Fibroblast of the conjunctiva (primary cell): ENCODE measurements at places on chromosomes 7 and 10.

DNA sequence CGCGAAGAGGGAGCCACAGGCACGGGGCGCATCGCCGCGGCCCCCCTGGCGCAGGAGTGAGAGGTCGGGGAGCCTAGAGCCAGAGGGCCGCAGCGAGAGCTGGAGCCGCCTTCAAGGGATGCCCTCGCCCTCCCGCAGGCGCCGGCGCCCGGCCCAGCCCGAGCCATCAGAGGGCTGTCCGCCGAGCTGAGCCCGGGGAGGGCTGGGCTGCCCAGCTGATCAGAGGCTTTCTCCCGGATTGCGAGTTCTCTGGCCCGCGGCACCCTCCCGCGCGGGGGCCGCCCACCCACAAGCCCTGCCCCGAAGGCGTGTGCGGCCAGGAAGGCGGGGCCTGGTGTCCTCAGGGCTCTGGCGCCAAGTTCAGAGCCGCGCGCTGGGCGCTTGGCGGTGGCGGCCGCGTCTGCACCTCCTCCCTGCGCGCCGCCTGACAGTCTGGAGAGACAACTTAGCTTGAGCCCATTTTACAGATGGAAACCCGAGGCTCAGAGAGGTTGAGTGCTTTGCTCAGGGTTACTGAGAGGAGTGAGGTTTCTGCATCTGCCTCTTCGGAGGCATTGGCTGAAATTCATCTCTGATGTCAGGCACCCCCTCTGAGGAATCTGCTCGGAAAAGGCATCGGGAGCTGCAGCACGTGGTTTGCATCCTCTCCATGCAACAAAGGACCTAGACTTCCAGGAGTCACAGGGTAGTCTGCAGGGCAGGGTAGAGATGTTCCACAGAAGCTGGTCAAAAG lies 3.8 kb upstream of the ANTXRL start:
- peak; percentile 55 for DNase-seq

- DNase-seq: no peak
These were observed 51.2 kb upstream of the STK17A start for GRCh38 chr7:43531700-43532099.

DNA sequence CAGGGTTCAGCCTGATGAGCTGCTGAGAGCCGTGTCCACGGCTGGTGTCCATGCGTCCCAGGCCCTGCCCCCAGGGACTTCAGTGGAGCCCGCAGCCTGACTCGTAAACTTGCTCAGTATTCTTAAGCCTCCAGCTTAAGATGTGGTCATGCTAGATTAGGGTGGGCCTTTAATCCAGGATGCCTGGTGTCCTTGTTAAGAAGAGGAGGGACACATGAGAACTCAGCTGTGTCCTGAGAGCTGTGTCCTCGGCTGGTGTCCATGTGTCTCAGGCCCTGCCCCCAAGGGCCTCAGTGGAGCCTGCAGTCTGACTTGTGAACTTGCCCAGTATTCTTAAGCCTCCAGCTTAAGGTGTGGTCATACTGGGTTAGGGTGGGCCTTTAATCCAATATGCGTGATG lies 23.0 kb downstream of the DOCK1 start:
- no peak for DNase-seq

- DNase-seq: no peak
These were observed 330.7 kb downstream of the BMPER start for GRCh38 chr7:34236057-34236456.
